ENCODE measurements at places on chromosomes 1 and 21.
A peak's percentile ranks its signal among the peaks of the same experiment; 100 is the strongest.

GRCh38 chr21:36692114-36692834 lies 6.6 kb upstream of the SIM2 start:
- DNase-seq, result peak; percentile 15

DNA sequence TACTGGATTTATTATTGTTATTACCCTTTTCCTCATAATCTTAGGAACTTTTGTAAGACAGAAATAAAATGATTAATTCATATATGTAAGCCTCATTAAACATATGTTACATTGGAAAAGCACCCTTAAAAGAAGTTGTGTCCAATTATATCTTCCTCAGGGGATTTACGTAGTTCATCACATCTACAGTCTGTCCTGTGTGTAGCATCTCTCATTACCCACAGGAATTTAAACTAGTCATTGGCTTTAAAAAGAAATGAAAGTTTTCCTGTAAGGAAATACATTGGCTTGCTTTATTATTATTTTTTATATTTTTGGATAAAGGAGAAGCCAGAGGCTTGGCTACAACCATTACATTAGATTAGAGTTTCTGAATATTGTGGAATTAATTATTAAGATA lies 56.1 kb downstream of the SWT1 start:
- DNase-seq, result no peak

DNA sequence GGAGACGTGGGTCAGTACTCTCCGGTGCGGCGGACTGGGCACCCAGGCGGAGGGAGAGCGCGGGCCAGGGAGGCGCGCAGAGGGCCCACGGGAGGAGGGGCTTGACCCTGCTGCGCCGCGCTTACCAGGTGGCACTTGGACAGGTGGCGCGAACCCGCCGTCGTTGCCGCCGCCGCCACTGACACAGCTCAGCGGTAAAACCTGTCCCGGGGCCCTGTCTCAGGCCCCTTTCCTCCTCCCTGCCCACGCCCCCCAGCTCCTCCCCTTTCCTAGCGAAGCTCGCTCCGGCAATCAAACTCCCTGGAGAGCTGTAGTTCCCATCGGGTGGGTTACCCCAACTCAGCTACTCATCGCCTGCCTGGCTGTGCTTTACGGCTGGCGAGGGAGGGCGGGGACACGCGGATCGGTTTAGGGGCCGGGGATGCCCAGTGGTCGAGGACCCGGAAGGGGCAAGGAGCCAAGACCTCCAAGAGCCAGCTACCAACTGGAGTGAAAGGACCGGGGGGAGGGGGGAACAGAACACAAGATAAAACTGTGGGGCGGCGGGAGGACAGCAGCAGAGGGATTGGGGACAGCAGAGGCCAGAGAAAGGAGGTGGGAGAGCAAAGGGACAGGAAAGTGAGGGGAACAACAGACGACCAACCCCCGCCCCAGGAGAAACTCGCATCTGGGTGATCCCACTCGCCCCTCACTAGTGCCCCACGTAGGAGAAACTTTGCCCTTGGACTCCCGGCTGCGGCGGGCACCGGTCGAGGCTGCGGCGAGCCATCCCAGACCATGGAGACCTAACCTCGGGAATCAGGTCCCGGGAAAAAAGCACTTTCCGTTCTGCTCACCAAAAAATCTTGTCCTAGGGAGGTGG lies 2.9 kb downstream of the GFI1 start:
- peak; percentile 60 for DNase-seq

DNA sequence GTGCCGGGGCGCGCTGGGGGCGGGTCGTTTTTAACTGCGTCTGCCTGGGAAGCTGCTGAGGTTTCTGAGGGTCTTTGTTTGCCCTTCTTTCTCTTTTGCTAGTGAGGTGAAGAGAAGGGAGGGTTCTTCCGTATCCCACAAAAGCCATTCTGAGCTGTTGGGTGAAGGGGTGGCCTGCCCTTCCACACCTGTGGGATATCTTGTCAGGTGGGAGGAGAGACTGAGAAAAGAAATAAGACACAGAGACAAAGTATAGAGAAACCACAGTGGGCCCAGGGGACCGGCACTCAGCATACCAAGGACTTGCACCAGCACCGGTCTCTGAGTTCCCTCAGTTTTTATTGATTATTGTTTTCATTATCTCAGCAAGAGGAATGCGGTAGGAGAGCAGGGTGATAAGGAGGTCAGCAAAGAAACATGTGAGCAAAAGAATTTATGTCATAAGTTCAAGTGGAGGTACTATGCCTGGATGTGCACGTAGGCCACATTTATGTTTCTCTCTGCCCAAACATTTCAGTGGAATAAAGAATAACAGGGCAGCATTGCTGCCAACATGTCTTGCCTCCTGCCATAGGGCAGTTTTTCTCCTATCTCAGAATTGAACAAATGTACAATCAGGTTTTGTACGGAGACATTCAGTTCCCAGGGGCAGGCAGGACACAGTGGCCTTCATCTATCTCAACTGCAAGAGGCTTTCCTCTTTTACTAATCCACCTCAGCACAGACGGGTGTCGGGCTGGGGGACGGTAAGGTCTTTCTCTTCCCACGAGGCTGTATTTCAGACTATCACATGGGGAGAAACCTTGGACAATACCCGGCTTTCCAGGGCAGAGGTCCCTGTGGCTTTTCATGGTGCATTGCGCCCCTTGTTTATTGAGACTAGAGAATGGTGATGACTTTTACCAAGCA lies 972 bp downstream of the PGBD2 start:
- DNase-seq, result no peak

Measured in GM13976 (cell line).